ENCODE measurements at places on chromosomes 16 and 17. TPM values are rescaled to one million over a fixed set of nuclear protein-coding genes. Genes with fewer than 3 reads are reported as not detected.

DNA sequence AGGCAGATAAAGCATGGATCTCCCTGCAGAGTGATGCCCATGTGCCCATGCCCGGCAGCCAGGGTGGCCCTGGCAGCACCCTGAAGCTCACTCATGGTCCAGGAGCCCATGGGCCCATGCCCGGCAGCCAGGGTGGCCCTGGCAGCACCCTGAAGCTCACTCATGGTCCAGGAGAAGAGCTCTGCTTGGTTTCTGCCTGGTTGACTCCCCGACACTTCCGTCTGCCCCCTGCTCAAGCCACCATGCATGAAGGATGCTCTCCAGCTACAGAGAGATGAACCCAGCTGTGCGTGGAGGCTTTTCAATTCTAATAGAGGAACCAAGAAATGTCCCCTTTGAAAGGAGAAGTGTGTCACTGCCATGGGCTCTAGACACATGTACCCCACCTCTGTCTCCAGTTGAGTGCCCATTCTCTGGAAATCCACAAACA is 8.7 kb downstream of the CCL17 start:
- DNase-seq: no peak

DNA sequence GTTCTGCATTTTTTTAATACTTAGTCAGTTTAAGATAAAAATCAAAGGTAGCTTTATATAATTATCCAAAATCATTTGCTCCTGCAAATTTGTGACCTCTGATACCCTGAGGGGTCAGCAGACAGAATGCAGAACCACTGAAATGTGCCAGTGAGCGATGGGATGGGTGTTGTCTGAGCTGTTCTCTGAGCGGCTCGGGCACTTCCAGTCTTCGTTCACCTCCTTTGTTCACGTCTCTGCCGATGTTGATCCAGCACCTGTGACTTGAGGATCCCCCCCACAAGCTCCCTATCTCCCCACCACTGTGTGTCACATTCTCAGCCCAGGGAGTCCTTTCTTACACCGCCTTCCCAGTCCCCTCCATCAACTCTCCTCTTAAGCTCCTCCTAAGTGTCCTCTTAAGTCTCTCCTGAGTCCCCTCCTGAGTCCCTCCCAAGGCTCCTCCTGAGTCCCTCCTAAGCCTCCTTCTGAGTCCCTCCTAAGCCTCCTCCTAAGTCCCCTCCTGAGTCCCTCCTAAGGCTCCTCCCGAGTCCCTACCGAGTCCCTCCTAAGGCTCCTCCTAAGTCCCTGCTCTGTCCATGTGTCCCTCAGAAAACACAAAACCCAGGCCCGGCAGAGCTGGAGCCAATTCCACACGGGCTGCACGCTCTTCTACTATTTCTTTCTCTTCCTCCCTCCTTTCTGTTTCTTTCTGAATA is 47.5 kb downstream of the RNF213 start:
- DNase-seq: no peak

DNA sequence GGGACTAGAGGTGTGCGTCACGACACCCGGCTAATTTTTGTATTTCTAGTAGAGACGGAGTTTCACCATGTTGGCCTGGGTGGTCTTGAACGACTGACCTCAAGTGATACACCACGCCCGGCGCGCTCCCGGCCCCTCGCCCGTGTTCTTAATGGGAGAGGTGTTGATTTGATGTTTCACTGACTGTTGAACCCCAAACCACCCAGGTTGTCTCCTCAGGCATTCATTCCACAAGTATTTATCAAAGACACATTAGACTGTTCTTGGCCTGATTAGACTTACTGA is 1.4 kb downstream of the CENPN start:
- DNase-seq: peak; percentile 69

DNA sequence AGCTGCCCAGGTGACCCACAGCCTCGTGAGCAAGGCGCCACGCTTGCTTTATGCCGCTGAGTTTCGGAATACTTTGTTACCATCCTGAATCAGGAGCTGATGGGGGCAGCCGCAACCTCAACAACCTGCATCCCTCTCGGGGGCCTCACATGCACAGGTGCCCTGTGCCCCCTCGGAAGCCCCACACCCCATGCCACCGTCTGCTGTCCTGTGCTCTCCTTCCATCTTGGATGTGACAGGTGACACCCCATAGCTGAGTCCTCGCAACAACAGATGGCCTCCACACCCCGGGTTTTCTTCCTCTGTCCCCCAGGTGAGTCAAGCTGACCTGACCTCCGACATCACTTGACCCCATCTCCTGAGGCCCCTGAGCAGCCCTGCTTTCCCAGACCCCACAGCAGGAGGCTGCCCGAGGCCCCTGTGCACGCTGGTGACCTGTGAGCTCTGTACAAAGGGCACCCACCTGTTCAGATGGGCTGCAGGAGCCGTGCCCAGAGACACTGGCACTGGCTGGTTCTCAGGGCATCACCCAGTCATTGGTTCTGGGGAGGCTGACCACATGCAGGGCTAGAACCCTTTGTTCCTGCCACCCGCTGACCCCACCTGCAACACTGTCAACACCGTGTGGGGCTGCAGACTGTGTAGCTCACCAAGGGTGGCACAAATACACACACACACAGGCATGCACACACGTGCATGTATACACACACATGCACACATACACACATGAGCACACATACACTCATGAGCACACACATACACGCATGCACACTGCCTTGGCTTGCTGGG is 57.7 kb downstream of the RMI2 start:
- DNase-seq: no peak

- DNase-seq: no peak
Observed at GRCh38 chr17:76887802-76888201, 19.6 kb downstream of the MGAT5B start.

DNA sequence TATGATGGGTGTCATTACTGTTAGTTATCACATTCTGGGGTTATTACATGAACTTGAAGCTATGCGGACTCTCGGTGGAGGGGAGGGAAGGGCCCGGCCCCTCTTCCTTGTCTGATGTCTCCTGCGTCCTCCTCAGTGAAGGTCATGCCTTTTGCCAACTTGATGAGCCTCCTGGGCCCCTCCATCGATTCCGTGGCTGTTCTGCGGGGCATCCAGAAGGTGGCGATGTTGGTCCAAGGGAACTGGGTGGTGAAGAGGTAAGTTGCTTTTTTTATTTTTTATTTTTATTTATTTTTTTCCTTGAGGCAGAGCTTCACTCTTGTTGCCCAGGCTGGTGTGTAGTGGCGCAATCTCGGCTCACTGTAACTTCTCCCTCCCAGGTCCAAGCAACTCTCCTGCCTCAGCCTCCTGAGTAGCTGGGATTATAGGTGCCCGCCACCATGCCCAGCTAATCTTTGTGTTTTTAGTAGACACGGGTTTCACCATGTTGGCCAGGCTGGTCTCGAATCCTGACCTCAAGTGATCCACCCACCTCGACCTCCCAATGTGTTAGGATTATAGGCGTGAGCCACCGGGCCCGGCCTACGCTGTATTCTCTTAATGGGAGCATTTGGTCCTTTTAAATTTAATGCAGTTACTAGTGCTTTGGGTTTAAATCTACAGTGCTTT is 21.6 kb downstream of the POLR3E start:
- peak; percentile 78 for DNase-seq

GRCh38 chr17:9123594-9124553 is 102.6 kb downstream of the NTN1 start:
- no peak for DNase-seq

DNA sequence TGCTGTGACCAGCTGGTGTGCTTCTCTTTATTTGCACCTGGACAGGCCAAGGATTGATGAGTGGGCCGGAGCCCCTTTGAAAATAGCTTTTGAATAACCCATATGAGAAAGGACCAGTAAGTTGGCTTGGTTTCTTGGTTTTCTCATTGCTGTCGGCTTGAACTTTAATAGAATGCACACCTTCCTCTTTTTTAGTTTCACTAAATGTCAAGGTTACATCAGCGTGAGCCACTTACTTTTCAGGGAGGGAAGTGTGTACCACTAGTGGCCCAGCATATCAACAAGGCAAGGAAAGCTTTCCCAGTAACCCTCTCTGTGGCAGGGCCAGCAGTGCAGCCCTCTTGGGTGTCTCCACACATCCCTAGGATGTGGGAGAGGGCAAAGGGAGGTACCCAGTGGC is 433.3 kb downstream of the CA10 start:
- DNase-seq: no peak

GRCh38 chr17:75241502-75241901 is 19.9 kb downstream of the GGA3 start:
- DNase-seq: no peak

GRCh38 chr16:89921702-89922476 is 1.3 kb upstream of the TUBB3 start:
- DNase-seq: peak; percentile 78

- no peak for DNase-seq
Observed at GRCh38 chr17:68804777-68805520, 150.2 kb downstream of the ABCA8 start.

DNA sequence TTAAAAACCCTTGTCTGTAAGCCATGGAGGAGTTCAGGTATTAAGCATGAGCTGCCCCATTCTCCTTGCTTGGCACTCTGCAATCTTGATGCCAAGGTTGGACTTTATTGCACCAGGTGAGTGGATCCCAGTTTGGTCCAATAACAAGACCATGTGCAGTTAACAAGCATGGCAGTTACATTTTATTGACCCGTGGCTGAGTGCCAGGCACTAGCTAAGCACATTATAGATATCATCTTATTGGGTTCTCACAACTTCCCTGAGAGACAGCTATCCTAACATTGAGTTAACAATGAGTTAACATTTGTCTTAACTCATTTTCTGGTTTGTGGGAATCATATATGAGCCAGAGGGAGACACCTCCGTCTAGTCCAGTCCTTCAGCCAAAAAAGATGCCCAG is 21.8 kb downstream of the LYRM9 start:
- DNase-seq: no peak

GRCh38 chr16:11624636-11625607 is 38.2 kb upstream of the LITAF start:
- no peak for DNase-seq

DNA sequence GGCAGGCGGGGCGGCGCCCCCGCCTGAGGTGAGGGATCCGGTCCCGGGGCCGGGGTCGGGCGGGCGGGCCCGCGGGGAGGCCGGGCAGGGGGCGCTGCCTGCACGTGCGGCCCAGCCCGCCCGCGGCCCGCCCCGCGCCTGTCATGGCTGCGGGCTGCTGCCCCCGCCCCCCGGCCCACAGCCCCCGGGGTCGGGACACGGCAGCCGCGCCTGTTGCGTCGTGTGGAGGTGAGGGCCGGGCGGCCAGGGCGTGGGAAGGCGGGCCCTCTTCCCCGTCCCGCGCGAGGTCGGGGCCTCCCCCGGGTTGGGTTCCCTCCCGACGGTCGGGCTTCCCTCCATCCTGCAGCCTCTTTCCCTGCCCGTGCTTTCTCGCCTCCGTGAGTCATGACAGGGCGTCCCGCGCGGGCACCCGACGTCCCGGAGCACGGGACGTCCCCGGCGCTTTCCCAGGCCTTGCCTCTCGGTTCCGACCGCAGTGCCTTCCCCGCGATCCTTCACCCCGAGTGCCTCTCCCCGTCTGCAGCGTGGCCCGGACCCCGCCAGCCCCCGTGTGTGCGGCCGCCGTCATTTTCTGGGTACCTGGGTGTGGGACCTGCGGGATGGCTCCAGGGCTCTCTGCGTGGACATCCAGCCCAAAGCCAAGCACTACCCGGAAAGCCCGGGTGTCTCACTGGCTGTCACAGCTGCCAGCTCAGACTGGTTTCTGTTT is 76.7 kb downstream of the CHD9 start:
- DNase-seq: peak; percentile 85

DNA sequence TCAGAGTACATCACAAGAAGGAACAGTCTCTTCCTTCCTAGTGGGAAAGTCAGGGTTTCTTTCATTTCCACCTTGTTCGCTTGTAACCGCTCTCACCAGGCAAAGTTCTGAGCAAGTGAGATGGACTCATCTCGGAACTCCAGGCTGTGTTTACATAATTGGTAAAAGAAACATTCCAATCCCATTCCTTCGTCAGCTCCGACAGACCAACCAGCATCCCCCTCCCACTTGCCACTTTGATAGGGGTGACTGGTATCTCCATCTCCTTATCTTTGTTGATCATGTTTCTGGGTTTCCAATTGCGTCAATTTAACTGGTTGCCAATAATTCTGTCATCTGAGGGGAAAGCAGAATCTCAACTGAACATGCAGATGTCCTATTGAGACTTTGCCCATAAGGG is 36.8 kb upstream of the LYRM9 start:
- no peak for DNase-seq

- DNase-seq: peak; percentile 56
Observed at GRCh38 chr17:29165800-29166506, 14.2 kb downstream of the MYO18A start.

DNA sequence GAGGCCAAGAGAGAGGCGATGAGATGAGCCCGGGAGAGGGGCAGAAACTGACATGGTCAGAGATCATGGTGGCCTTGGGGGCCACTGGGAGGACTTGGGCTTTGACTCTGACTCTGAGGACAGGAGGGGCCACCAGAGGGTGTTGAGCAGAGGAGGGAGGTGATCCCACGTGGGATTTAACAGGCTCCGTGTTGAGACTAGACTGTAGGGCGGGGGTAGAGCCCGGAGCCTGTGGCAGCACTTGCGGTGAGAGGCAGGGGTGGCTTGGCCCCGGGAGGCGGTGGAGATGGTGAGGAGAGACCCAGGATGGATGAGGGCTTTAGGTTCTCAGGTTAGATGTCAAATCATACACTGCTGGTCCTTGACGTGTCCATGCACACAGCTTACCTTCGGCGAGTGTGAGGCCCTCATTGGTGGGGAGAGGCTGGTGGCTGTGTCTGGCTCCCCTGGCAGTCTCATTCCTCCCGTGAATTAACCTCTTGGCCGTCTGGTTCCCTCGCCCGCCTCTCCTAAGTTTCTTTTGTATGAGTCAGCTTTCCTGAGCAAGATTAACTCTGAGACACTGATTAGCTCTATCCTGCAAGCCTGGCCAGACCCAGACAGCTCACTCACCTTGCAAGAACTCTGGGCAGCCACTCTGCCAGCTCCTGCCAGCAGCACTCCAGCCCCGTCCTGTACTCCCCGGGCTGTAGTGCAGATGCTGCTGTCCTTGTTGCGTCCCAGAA is 39.7 kb downstream of the VPS35L start:
- DNase-seq: no peak

DNA sequence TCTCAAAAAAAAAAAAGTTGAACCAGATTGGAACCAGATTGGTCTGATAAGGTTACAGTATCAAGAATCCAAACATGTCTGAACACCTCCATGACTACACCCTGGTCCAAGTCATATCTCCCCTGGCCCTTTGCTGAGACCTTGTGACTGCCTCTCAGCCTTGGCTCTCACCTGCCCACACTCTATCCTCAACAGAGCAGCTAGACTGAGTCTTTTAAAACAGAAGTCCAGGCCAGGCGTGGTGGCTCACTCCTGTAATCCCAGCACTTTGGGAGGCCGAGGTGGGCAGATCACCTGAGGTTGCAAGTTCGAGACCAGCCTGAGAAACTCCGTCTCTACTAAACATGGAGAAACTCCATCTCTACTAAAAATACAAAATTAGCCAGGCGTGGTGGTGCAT is 91.7 kb downstream of the AIPL1 start:
- DNase-seq: peak; percentile 12

ITGAD gene
- not detected for total RNA-seq

KRT25 gene
- total RNA-seq: 145 TPM

ENPP7 gene
- not detected for total RNA-seq

KRTAP16-1 gene
- total RNA-seq: 2.2 TPM

RDM1 gene
- total RNA-seq: not detected

NOL11 gene
- total RNA-seq: 25.0 TPM

SLC26A11 gene
- 35.5 TPM for total RNA-seq

CCL3 gene
- 0.79 TPM for total RNA-seq

All from suprapubic skin (tissue), 4 donors.